ENCODE measurements at places on chromosomes 16 and 17. TPM values are rescaled to one million over a fixed set of nuclear protein-coding genes. Genes with fewer than 3 reads are reported as not detected.

GRCh38 chr16:87974178-87974577 is 22.9 kb downstream of the BANP start:
- no peak for DNase-seq

- DNase-seq = no peak
Measured at GRCh38 chr16:49455991-49456745, 82.6 kb downstream of the C16orf78 start.

- DNase-seq = no peak
Measured at GRCh38 chr16:13621639-13622038, 298.3 kb upstream of the ERCC4 start.

MRPL10 gene
- 60.5 TPM for total RNA-seq

ETV4 gene
- 0.60 TPM for total RNA-seq

Measured in left ventricle myocardium inferior (tissue), 1 donor.